ENCODE measurements at places on chromosomes 11 and 22.
A peak's percentile ranks its signal among the peaks of the same experiment; 100 is the strongest.

DNA sequence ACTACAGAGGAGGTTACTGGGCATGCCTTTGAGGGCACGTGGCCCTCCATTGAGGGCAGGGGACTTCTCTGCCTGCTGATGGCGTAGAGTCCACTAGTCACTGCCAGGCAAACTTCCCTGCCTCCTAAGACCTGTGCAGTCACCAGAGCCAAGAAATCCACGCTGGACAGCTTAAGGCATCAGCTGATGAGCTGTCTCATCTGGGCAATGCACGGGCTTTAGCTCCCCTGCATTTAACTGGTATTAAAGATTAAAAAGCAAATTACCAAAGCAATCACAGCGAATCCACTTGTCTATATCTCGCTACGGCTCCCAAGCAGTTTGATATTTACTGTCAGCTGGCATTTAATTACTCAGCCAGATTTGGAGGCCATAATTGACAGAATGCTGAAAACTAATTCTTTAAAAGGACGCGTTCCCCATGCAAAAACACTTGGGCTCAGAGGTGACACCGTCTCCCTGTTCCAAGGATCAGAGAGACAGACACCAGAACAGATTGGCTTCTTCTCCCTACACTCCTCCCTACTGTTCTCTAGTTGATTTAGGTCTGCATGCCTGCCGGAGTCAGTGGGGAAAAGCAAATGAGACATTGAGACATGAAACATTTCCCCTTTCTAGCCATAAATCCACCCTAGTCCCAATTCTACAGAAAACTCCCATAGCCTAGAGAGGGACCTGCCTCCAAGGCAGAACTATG lies 68.5 kb downstream of the SPATA19 start:
- DNase-seq, result no peak

GRCh38 chr11:93613231-93613831 lies 48.2 kb upstream of the CEP295 start:
- DNase-seq, result peak; percentile 4

GRCh38 chr11:127037001-127037400 lies 36.4 kb upstream of the KIRREL3 start:
- no peak for DNase-seq

DNA sequence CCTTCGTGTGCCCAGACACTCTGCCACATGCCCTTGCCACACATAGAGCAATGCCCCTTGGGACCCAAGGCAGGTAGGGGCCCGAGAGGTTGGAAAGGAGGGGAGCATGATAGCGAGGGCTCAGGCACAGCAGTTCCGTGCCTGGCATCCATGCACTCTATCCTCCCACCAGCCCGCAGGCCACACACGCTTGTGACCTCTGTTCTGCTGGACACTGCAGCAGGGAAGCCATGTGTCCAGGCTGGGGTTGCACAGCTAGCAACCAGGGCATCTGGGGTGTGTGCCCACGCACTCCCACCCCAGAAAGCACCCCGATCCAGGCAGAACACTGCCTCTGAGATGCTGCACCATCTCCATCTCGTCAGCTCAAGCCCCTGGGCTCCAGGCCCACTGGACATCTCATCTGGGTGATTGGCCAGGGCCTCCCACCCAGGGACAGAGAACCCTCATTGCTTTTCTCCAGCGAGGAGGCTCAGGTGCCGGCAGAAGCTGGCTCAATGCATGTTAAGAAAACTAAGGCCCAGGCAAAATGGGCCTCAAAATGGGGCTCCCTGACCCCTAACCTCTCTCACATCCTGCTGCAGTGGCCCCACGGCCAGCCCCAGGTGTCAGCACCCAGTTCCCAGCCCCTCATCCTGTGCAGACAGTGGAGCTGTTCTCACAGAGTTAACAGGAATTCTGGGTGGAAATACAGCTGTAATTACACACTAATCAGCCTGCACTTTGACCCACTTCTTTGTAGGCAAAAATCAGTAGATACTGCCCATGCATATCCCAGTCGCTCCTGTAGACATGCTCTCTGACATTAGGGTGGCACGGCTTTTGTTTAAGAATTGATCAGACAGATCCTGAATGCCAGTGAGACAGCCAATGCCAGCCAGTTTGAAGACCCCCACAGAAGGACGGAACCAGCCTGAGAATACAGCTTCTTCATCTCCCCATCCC lies 173.9 kb upstream of the B3GAT1 start:
- DNase-seq, result no peak

- DNase-seq, result no peak
Observed at GRCh38 chr22:50581950-50582492, 628 bp downstream of the CHKB start.

DNA sequence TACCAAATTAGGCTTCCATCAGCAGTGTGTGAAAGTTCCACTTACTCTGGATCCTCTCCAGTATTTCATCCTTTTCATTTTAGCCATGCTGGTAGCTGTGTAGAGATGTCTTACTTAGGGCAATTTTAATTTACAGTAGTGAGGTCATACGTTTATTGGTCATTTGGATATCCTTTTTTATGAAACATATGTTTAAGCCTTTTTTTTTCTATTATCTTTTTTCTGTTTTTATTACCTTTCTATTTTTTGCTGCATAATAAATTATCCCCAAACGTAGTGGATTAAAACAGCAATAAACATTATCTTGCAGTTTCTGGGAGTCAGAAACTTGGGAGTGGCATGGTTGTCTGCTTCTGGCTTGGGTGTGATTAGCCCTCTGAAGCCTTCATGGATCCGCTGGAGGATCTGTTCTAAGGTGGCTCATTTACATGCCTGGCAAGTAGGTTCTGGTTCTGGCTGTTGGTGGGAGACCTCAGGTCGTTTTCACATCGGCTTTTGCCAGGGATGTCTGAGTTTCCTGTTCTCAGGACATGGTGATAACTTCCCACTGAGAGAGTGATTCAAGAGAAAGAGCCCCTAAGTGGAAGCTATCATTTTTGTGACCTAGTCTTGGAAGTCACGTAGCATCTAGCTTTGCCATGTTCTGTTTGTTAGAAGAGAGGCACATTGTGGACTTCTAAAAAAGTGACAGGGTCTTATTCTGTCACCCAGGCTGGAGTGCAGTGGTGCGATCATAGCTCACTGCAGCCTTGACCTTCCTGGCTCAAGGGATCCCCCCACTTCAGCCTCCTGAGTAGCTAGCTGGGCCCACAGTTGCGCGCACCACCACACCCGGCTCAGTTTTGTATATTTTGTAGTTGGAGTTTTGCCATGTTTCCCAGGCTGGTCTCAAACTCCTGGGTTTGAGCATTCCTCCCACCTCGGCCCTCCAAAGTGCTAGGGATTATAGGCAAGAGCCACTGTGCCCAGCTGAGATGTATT lies 38.6 kb downstream of the PPP6R3 start:
- DNase-seq, result no peak

DNA sequence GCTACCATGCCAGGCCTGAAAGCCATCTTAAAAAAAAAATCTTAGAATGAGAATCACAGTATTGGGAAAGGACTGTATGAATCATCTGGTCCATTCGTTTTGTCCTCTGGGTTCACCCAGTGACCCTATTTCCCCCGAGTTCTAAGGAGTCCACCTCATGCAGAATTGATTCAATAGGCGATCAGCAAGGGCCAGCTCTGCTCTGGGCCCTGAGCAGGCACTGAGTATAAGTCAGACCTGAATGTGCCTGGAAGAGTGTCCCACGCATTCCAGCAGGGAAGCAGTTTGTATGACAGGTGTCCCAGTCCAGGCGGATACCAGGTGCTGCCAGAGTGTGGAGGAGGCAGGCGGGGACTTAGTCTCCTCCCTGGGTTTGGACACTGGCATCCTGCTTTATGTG lies 883 bp upstream of the HMOX1 start:
- DNase-seq, result no peak

DNA sequence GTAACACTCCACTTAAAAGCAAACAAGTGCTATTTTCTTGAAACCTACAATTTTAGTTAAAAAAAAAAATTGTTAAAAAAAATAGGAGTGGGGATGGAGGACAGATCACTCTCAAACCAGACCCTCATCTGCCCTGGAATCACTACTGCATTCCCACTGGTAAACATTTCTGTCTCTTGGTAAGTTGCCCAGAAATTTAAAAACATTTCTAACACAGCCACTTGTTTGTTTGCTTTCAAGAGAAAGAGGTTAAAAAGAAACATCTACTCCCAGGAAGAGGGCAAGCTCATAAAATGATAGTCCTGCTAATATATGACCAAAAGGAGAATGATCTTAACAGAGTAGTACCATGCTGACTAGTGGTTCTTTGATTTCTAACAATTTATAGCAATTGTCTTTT lies 83.3 kb downstream of the SGSM3 start:
- DNase-seq, result no peak

GRCh38 chr11:46242041-46242951 lies 35.2 kb upstream of the CREB3L1 start:
- DNase-seq, result no peak

GRCh38 chr11:125001849-125002248 lies 47.8 kb downstream of the CCDC15 start:
- DNase-seq, result no peak

- DNase-seq, result no peak
Observed at GRCh38 chr22:38713921-38714320, 8.2 kb downstream of the GTPBP1 start.

- no peak for DNase-seq
Observed at GRCh38 chr11:134668076-134668475, 256.0 kb upstream of the B3GAT1 start.

DNA sequence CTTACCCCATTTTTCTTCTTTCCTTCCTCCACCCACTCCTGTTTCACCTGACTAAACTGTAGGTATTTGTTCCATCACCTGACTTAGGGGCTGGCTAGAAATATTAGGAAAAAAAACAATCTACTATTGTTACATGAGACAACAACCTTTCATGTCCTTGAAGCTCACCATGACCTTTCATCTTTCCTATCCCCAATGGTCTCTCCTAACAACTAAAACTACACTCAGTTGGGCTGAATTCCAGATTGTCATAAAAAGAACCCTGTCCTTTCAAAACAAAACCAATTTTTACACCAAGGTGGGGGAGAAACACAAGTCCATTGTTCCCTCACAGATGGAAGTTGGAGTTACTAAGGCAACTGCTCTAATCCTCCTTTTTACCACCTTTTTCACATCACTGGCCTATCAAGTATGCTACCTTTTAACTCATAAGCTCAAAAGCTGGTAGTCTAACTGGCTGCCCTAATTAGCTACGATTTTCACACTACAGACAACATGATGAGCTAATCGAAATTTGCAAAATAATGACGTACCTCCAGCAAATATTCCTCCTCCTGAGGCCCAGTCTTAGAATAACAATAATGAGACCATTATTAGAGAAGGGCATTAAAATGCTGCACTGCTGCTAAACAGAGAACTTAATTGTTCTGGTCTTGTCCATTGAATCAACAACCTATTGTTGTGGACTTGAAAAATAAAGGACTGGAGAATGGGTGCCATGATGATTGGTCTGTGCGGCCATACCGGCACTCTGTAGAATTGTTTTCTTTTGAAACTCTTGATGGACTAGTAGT lies 46.5 kb upstream of the SOX6 start:
- DNase-seq, result no peak

GRCh38 chr22:20156611-20157429 lies 6.0 kb upstream of the CCDC188 start:
- peak; percentile 70 for DNase-seq

GRCh38 chr11:74826901-74827300 lies 78.3 kb downstream of the RNF169 start:
- DNase-seq, result no peak

DNA sequence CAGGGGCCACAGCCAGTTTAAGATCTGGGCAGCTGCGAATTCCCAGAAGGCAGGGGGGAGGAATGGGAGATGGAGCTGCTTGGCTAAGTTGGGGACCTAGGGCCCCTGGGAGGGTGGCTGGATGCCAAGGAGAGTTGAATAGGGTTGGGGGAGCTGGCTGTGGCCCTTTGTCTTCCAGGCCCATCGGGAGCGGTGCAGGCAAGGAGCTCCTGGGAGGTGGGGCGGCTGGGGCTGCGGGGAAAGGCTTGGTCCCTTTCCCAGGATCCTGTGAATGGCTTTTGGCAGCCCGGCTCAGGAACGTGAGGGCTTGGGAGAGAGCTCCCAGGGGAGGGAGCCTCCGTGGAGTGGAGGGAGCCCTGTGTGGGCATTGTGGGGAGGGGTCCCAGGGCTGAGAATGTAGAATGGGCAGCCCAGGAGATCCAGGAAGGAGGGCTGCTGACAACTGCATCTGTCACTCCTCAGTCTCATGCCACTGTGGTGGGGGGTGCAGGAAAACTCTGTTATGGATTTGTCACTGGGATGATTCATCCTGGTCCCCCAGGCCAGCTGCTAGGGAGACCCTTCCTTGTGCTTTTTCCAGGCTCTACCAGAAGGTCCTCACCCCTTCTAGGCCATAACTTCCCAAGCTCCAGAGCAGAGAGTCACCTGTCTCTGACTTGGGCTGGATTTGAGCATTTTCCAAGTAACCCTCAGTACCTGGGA lies 6.0 kb downstream of the FREY1 start:
- no peak for DNase-seq

GRCh38 chr22:35567351-35568141 lies 26.9 kb downstream of the RASD2 start:
- no peak for DNase-seq

DNA sequence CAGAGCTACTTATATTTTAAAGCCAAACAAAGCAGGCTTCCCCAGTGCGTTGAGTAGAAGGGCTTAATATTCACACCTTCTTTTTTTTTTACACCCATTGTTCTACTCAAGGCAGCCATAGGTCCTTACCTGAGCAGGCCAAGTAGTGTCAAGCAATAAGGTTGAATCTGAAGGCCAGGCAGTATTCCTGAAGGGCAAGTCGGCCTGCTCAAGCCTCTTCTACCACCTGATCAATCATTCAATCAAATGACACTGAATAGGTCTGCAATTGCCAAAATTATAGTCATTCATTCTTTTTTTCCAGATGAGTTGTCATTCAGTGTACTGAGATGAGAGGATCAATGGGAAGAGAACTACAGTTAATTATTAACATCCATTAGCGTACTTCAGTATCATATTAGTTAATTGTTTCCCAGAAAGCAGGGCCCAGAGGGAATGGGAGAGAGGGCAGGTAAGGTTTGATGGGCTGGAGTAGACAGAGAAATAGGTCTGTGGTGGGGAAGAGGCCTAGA lies 11.9 kb upstream of the PPP2R1B start:
- DNase-seq, result no peak

DNA sequence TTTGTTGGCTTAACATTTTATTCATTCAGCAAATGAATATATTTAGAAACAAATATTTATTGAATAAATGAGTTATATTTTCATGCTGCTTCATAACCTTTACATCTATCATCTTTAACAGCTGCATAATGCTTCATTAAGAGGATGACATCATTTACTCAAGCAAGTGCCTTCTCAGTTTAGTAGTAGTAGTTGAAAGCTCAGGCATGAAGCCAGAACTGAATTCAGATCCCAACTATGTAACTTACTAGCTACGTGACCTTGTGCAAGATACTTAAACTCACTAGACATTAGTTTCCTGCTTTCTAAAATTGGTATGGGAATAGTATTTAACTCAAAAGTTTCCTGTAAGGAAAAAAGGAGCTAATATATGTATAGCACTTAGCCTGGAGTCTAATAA lies 90.3 kb downstream of the TMPRSS5 start:
- no peak for DNase-seq
